ENCODE measurements at places on chromosomes 2 and 18.

DNA sequence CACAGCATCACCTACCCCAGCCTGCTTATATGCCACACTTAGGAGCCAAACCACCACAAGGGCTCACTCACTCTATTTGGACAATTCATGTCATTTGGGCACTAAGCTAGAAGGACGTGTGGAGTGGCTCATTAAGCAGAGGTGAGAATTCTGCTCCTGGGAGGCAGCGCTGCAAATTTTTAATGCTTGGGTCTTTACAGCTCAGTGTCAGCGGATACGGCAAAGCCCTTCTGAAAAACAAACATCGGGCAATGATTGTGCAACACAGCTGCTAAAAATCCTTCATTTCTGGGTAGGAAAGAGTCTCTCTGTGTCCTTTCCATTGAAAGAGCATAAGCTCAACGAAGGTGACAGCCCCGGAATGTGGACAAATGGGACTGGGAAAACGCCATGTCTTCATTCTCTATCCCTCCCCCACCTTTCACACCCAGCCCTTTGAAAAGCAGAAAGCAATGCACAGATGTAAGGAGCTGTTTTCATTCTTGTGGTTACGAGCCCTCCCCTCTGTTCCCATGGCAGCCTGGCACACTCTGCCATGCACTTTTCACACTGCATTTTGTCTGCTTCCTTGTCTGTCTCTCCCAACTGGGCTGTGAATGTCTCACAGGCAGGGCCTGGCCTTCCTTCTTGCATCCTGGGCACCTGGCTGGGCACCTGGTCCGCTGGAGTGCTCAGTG, 16.0 kb downstream of the TMEM177 start:
- DNase-seq = no peak

DNA sequence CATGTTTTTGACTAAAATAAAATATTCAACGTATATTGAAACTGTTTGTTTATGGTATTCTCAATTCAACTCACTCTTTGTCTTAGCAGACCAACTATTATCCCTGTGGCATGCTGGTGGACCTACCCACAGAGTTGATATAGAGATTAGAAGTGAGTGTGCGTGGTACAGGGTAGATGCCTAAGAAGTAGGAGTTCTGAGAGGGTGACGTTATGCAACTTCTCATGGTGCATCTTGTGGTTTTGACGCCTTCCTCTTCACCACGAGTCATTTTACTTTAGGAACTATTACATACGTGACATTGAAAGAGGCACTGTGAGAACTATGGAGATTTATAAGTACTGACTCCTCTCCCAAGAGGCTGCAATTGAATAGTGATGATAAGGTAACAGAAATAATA, 26.6 kb upstream of the NAPG start:
- no peak for DNase-seq

DNA sequence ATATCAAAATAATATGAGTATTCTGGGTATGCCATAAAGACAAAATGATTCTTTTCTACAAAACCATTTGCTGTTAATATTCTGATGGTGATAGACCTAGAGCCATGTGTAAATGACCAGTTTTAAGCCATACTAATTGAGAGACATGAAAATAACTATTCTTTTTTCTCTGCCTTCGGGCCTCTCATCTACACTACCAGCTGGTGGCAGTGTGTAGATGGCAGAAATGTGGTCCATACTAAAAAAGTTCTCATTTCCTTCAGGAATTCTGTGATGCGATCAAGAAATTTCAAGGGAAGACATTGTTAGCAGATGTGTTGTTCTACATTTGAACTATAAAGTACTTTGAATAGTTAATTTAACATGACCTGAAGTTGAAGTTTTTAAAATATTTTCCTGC, 485.2 kb downstream of the TRIB2 start:
- no peak for DNase-seq

GRCh38 chr18:22168360-22168921, 948 bp upstream of the GATA6 start:
- DNase-seq = no peak

- no peak for DNase-seq
Observed at GRCh38 chr18:25240420-25240770, 111.6 kb downstream of the ZNF521 start.

- no peak for DNase-seq
Observed at GRCh38 chr2:14751581-14751980, 119.1 kb downstream of the LRATD1 start.

DNA sequence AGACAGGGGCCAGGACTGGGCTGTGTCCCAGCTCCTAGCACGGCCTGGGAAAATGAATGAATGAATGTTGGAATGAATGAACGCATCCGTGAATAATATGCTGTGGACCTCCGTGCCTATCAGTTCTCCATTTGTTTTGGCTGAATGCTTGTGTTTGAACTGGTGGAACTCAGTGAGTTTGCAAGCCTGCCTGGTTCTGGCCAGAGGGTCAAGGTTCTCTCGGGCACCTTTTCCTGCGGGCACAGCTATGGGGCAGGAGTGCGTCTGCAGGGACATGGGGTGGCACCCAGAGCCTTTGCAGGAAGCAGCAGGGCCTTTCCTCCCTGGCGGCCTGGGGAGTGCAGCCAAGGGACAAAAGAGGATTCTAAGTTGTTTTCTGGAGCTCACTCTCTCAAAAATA, 17.6 kb upstream of the PDIA6 start:
- no peak for DNase-seq

DNA sequence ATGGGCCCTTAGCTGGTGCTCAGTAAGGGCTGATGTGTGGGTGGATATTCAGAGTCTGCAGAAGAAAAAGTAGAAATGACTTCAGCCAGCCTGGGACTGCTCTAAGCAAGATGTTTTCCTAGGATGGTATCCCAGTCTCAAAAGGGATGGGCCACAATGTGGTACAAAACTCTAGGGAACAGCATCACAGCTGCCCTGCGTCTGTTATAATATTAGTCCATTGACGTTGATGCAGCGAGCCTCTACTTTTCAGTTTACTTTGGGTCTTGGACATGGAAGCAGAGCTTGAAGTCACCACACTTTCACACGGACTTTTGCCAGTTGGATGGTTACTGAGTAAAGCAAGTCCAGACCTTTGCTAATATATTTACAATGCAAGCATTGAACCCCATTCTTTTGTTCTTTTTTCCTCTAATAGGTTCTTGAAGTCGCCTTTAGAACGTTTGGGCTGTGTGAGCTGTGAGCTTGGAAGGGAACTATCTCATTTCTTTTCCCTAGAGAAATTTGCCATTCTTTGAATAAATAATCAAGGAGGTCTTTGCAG, 105.7 kb downstream of the RDH14 start:
- no peak for DNase-seq

DNA sequence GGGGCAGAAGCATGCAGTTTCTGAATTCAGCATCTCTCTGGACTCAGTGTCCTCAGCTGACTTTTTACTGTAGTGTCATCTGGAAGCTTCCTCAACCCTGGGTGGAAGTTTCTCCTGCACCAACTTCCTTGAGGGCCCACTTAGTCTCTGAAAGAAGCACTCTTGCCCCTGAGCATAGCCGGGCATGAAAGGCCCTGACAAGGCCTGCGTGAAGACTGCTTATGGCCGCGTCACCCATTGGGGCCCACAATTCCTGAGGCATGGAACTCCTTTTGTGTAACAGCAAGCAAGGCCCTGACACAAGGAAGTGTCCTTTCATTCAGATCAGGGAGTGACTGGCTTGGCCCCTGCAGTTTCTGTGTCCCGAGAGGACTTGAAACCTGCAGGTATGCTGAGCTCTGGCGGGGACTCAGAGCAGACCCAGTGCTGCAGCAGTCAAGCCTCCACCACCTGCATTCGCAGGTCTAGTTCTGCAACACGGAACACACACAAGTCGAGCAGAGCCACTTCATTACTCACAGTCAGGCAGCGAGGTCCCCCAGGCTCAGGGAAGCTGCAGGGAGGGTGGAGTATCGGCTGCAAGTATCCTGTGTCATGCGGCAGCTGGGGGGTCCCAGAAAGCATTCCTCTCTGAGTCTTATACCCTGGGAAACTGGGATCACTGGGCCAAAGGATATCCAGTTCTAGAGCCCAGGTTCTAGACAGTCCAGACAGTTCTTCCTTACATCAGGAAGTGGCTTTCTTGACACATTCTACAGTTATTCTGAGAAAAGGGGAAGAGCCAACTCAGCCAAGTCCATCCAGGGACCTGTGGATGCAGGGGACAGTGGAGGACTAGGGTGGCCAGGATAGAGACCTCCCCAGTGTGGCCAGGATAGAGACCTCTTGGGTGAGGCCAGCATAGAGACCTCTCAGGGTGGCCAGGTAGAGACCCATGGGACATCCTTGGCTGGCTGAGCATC, 35.6 kb upstream of the PRLH start:
- DNase-seq = no peak

DNA sequence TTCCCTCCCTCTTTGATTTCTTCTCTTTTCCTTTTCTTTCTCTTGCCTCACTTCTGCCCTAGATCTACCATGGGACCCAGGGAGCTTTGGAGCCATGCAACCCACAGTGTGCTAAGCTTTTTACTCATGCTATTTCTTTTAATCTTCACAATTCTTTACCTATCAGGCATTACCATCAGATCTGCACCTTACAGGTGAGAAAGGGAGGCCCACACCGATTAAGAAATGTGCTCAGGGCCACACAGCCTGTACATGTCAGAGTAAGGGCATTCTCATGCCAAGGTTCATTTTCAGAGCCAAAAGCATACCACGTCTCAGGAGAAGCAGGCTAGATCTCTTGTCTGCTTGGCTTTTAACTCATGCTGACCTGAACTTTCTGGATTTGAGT, 161.9 kb downstream of the RPIA start:
- DNase-seq = no peak

- DNase-seq = no peak
Observed at GRCh38 chr2:105640246-105640645, 104.5 kb upstream of the NCK2 start.

DNA sequence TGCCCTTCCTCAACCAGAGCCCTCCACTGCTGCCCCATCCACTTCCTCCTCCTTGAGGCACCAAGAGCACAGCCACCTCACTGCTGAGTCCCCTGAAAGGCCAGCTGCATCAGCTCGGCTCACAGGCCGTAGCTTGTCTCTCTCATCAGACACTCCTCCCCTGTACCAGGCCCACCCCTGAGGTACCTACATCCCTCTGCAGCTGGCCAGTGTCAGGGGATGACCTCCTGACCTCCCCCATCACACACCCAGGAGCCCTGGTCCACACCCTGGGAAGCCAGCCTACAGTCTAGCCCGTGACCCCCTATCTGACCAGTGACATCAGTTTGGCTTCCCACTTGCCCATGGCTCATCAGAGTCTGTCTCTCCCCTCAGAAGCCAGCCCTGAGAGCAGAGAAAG, 205.6 kb downstream of the TNS1 start:
- no peak for DNase-seq

Measured in C1 segment of cervical spinal cord (tissue), 14 donors.